ENCODE measurements at places on chromosomes 7 and 10. TPM values are rescaled to one million over a fixed set of nuclear protein-coding genes. Genes with fewer than 3 reads are reported as not detected.

ANKMY2 gene
- 7.3 TPM for total RNA-seq

TRPV5 gene
- not detected for total RNA-seq

SPDYE9 gene
- not detected for total RNA-seq

SLC26A3 gene
- total RNA-seq, result 0.44 TPM

KLF14 gene
- total RNA-seq, result not detected

PCDH15 gene
- total RNA-seq, result not detected

FAM24B gene
- total RNA-seq, result 2.0 TPM

INSYN2A gene
- not detected for total RNA-seq

LIPF gene
- not detected for total RNA-seq

CLCN1 gene
- 0.68 TPM for total RNA-seq

LEP gene
- 0.12 TPM for total RNA-seq

NKX1-2 gene
- 0.16 TPM for total RNA-seq

CDH23 gene
- 1.3 TPM for total RNA-seq

STAG3 gene
- 0.48 TPM for total RNA-seq

GPC2 gene
- 0.20 TPM for total RNA-seq

INHBA gene
- total RNA-seq, result 0.84 TPM

LYZL1 gene
- total RNA-seq, result not detected

SCART1 gene
- 0.56 TPM for total RNA-seq

TFR2 gene
- total RNA-seq, result 0.68 TPM

PRLHR gene
- not detected for total RNA-seq

TAS2R38 gene
- total RNA-seq, result not detected

HOXA10 gene
- total RNA-seq, result 1.1 TPM

C10orf62 gene
- 0.16 TPM for total RNA-seq

PRR15 gene
- 0.92 TPM for total RNA-seq

MYH16 gene
- total RNA-seq, result not detected

CALHM3 gene
- total RNA-seq, result not detected

NFE2L3 gene
- total RNA-seq, result 1.8 TPM

LGI1 gene
- total RNA-seq, result not detected

TAC1 gene
- total RNA-seq, result not detected

ABCC2 gene
- total RNA-seq, result 0.36 TPM

FAM25A gene
- total RNA-seq, result 29.4 TPM

GLI3 gene
- total RNA-seq, result 15.0 TPM
